ENCODE measurements at places on chromosomes 7 and 10.

DNA sequence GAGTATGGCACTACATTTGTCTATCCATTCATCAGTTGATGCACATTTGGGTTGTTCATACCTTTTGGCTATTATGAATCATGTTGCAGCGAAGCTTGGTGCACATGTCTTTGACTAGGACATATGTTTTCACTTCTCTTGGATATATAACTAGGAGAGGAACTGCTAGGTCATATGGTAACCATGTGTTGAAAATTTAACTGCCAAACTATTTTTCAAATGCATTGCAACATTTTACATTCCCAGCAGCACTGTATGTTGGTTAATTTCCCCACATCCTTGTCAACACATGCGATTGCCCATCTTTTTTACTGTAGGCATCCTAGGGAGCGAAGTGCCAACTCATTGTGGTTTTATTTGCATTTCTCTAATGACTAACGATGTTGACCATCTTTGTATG, 183.4 kb downstream of the PRKCQ start:
- no peak for DNase-seq

- DNase-seq: no peak
These were observed 26.7 kb upstream of the SLF2 start for GRCh38 chr10:100886091-100886490.

- DNase-seq: no peak
These were observed 21.5 kb downstream of the C10orf105 start for GRCh38 chr10:71697938-71698709.

DNA sequence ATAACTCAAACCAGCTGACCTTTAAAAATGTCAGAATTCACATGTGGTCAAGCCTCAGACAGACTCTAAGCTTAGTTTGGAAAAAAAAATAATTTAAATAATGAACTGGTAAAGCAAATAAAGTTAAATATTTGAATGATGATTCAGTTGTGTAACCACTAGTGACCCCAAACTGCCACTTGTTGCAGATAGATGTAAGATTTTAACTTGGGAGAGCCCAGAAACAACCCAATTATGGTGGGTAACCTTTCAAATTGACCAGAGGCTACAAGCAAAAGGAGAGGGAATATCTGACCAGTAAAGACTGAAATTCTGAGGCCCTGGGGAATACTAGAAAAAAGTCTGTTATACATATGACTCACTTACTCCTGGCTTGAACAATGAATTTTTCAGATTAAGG, 268.1 kb downstream of the HPSE2 start:
- DNase-seq: no peak

GRCh38 chr7:75808106-75808505, 5.5 kb downstream of the CCL24 start:
- no peak for DNase-seq

DNA sequence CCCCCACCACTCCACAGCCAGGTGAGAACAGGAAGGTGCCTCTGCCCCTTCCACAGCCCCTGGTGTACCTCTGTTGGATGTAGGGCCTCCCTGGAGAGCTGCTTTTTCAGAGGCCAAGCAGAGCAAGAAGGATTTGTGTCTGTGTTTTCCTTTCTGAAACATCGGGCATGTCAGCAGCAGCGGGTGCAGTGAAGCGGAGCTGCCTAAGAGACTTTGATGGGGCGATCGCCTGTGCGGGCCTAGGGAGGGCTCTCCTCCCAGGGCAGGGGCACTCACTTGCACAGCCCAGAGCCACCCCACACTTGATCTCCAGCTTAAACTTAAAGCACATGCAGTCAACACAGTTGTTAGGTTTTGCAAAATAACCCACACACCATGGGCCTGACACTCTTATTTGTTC, 324.7 kb downstream of the ACTR3B start:
- DNase-seq: no peak

DNA sequence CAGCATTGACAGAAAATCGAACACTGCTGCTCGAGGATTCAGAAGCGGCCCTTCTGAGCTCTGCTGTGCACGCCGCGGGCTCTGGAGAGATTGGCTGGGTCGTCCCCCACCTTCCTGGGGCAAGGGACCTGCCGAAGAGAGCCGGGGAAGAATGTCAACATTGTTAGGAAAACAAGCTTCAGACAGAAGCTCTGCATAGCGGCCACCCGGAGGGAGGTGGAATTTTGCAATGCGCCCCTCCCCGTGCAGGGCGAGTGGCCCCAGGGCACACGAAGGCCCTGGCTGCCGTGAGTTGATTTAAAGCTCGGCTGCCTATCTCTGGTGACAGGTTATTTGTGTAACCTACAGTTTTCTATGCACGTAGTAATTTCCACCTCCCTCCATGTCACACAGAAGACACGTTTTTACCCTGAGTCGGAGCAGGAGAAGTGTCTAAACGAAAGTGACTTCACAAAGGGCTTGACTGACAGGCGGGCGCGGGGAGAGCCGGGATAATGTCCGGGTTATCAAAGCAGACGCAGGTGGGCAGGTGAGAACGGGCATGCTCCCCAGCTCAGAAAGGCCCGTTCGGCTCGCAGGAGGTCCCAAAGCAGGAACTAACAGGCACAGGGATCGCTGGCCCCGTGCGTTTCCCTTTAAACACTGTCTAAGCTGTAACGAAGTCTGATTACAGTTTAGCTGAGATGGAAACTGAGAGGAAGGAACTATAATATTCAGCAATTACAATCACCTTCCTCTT, 84.6 kb downstream of the PDGFA start:
- DNase-seq: peak; percentile 20

- peak; percentile 58 for DNase-seq
These were observed 1.3 kb upstream of the CUL1 start for GRCh38 chr7:148697256-148698006.

DNA sequence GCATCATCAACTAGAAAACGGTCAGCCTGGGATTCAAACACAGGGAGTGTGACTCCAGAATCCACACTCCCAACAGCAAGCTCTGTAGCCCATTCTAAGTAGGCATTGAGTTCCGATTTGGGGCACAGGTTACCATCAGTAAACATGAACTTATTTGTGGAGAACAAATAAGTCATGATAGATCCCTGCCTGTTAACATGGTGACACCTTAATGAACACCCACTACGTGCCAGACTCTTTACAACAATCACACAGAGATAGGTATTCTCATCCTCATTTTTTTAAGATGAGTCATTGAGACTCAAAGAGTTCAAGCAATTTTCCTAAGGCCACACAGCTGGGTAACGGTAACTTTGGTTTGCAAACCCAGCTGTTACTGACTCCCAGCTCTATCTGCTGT, 91.5 kb downstream of the LYZL2 start:
- DNase-seq: no peak

GRCh38 chr10:61284222-61284890, 168.8 kb downstream of the TMEM26 start:
- DNase-seq: no peak

DNA sequence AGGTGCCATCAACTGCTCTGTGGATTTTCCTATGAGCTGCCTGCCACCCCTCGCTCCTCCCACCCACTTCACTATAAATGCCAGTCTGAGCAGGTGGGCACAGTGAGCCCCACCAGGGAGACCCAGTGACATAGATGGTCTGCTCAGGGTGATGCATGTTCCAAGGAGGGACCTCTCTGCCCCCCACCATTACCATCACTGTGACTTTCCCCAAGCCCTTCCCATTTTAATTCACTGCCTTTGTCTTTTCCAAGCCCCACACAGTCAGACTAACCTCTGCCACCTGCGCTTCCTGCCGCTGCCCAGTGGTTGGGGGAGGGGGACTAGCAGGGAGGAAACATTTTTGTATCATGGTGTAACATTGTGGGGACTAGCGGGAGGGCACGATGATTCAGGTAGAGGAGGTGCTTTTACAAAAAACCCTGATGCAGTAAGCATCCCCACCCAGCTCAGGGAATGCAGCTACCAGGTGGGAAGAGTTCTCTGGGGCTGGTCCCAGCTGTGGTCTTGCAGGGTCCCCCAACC, 24.6 kb downstream of the PRSS2 start:
- no peak for DNase-seq

DNA sequence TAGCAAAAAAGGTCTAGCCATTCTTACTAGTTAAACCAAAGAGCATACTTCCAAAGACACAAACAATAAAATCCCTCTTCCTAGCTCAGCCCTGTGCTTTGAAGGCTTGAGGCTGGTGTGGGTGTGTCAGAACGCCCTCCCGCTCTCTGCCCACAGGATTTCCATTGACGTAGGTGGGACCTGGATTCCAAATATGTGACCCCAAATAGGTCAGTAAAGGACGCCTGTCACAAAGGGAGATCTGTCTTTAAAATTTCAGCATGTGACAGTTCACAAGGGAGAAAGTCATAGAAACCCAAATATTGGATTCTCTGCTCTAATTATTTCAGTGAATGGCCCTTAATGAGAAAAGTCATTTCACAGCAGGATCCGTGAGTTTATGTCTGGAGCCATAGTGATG, 39.9 kb upstream of the LYZL1 start:
- DNase-seq: no peak

DNA sequence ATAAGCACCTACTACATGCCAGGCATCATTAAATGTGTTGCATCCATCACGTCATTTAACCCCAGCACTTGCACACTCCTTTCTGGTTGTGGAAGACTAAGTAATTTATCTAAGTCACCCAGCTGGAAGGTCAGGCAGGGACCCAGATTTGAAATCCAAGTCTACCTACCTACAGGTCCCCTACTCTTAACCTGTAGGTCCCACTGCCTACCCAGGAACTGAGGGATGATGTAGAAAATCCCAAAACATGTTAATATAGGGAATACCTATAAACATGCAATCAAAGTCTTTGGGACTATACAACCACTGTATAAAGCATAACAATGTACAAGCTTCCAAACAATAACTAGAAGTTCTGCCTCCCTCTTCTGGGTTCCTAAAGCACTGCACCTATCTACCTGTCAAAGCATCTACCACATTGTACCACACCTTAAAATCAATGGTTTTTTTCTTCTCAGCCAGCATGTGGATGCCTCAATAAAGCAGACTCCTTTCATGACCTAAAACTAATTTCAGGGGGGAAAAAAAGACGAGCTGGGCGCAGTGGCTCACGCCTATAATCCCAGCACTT, 5.6 kb downstream of the IL6 start:
- no peak for DNase-seq

DNA sequence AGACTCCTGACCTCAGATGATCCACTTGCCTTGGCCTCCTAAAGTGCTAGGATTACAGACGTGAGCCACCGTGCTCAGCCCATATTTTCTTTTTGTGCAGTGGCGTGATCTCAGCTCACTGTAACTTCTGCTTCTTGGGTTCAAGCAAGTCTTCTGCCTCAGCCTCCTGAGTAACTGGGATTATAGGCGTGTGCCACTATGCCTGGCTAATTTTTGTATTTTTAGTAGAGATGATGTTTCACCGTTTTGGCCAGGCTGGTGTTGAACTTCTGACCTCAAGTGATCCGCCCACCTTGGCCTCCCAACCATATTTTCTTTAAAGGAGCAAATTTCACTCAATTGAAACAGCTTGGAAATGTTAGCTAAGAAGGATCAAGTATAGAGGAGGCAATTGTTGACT, 16.5 kb downstream of the GBF1 start:
- DNase-seq: no peak

- peak; percentile 54 for DNase-seq
These were observed 1.8 kb upstream of the ZNF503 start for GRCh38 chr10:75403144-75403938.

DNA sequence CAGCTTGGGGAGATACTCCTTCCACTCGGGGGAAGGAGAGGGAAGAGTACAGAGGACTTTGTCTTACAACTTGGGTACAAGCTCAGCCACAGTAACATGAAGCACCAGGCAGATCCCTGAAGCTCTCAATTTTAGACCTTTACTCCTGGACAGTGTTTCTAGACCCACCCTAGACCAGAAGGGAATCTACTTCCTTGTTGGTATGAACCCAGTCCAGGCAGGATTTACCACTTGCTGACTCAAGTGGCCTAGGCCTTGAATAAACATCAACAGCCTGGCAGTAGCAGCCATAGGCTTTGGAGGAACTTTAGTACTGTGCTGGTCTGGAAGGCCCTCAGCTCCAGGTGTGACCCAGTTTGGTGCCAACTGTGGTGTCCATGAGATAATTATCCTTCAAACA, 173.1 kb downstream of the ADRA2A start:
- DNase-seq: no peak

DNA sequence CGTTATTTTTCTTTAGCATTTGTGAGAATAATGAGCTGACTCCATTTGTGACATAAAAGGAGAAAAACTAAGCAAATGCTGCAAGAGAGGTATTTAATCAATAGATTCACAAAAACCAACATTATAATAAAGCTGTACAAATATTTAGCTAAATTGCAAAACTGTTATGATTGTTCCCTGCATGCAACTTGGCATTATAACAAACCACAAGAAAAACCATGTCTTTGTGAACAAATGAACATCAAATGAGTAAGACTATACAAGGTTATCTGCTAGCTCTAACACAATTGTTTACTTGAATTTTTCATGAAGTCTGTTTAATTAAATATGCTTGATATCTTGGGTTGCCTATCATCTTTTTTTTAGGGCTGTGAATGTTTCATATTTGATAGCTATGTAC, 50.8 kb upstream of the PPP1R9A start:
- DNase-seq: no peak

DNA sequence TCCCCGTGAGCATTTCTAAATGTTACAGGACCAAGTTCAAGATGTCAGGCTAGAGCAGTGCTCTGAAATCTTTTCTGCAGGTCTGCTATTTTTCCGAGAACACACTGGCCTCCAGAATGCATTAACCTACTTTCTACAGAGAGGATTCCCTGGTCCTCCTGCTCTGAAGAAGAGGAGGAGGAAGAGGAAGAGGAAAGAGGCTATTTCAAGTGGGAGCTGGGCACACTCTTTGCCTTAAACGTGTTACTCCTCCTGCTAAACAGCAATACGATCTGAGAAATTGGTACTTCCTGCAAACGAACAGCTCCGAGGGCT, 157.4 kb downstream of the FRMD4A start:
- no peak for DNase-seq

GRCh38 chr7:82945480-82945879, 217.2 kb downstream of the PCLO start:
- DNase-seq: no peak

DNA sequence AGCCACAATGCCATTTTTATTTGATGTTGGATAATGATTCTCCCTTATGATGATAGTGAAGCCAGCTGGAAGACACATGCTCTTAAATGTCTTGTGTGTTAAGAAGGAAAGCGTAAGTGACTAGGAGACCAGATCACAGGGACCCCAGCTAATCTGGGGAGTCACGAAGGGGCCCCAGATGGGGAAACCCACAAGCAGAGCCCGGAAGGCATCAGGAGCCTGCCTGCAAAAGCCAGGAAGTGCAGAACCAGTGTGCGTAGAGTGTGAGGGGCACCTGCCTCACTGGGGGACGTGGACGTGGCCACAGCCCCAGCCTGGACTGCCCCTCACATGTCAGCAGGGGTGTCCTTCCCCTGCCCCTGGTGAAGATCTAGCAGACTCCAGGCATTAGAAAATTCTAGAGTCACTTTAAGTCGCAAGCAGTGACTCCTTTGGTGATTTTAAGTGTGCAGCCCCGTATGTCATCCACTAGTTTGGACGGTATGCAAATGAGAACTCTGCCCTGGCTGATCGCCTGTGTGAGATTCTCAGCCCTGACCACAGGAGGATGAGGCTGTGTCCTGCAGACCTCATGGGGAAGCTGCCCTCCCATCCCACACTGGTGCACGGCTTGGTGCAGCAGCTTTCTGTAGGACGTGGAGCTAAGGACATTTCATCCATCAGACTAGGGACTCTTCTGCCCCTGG, 243.0 kb downstream of the WDR37 start:
- DNase-seq: no peak

GRCh38 chr10:106897719-106898118, 266.8 kb downstream of the SORCS1 start:
- peak; percentile 50 for DNase-seq

GRCh38 chr10:71748671-71749191, 24.6 kb downstream of the VSIR start:
- DNase-seq: peak; percentile 90

- peak; percentile 17 for DNase-seq
These were observed 32.5 kb upstream of the KNDC1 start for GRCh38 chr10:133127291-133128125.

All from left ventricle myocardium superior (tissue), 1 donor.